ENCODE measurements at places on chromosomes 13 and 19.

- DNase-seq, result no peak
Observed at GRCh38 chr13:51728275-51728673, 75.7 kb downstream of the DHRS12 start.

DNA sequence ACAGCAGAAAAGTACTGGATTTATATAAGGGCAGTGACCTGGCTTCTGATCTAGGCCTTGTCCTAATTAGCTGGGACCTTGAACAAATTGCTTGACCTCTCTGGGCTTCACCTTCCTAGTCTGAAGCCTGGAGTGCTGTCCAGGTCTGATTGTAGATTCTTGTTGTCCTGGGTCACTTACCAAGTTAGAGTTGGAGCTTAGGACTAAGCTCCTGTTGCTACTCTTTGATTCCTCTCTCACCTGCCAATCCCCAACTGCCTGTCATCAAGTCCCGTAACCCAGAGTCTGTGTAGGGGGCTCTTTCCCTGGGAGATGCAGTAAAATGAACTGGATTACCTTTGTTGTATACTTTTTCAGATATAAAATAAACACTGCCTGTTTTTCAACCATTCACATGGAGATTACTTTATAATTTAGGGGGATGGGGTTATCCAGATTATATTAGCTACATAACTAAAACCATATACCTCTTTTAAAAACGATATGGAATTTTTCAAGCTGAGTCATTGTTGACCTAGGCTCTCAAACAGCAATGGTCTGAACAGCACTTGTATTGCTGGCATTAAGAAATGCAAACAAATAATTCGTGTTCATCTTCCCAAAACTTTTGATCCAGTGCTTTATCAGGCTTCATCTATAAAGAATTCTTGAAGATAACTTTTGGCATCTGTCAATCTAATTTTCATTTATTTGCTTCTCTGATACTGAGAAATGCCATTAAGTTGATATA, 5.8 kb downstream of the ARHGAP35 start:
- DNase-seq, result no peak

GRCh38 chr19:3575260-3575741, 2.6 kb downstream of the HMG20B start:
- DNase-seq, result no peak

DNA sequence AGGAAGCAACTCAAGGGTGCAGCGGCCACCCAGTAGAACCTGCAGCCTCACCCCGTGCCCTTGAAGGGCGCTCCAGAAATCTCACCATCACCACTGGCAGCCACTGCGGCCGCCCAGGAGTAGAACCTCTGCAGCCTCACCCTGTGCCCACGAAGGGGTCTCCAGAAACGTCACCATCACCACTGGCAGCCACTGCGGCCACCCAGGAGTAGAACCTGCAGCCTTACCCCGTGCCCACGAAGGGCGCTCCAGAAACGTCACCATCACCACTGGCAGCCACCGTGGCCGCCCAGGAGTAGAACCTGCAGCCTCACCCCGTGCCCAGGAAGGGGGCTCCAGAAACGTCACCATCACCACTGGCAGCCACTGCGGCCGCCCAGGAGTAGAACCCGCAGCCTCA, 336.0 kb downstream of the TEX29 start:
- no peak for DNase-seq

- DNase-seq, result no peak
Observed at GRCh38 chr19:2883686-2884439, 16.7 kb downstream of the ZNF556 start.

GRCh38 chr19:2668175-2668763, 34.2 kb downstream of the GNG7 start:
- DNase-seq, result no peak
